NCI-H1694 (cell line): ENCODE measurements at places on chromosomes 16 and 17.

GRCh38 chr17:80920441-80920840 is 71.2 kb upstream of the CHMP6 start:
- no peak for DNase-seq

DNA sequence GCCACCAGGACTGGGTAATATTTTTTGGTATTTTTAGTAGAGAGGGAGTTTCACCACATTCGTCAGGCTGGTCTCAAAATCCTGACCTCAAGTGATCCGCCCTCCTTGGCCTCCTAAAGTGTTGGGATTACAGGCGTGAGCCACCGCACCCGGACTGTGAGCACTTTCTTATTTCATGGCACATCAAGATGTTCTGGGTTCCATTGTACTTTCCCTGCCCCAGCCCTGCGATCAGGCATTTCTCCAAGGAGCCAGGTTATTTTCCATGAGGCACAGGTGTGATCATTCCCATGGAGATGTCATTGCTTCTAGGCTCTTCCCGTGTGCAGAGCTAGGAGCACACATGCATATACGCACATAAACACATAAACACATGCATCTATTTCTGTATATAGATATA is 2.6 kb upstream of the ANKRD40CL start:
- DNase-seq = no peak

- DNase-seq = no peak
These were observed 94.3 kb downstream of the MAP2K6 start for GRCh38 chr17:69508814-69509213.

DNA sequence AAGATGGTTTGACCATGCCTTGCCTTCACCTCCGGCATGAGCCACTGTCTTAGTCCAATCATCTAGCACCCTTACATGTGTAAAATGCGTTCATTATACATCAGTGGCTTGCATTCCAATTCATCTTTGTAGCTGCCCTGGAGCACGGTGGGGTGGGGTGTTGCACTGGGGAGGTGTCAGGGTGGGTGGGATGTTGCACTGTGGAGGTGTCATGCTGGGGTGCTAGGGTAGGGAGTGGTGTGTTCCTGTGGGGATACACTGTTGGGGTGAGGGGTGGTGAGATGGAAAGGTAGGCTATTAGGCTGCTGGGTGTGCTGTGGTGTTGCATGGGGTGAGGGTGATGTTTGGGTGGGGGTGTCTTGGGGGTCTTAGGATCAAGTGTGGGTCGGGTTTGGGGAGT is 47.0 kb downstream of the NLRC5 start:
- DNase-seq = no peak

DNA sequence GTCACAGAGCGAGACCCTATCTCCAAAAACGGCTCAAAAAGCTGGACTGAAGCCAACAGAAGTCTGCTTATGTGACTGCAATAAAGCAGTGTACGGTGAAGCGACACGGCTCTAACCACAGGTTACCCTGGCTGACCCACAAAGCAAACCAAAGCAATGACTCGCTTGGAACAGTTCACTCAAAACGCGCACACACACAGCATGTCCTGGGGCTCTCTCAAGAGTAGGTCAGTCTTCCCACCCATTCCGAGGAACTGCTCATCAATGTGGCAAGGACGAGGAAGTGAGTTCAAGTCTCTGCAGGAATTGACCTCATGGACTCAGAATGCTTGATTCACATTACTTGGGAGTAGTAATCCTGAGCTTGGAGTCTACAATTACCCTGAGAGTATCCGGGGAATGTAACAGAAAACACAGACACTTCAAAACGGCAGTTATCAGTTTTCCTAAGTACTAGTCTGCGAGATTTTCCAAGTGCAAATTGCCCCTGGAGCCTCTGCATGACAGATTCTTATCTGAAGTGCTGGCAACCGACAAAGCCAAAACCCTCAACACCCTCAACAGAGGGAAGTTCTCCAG is 25.4 kb downstream of the PELP1 start:
- no peak for DNase-seq

DNA sequence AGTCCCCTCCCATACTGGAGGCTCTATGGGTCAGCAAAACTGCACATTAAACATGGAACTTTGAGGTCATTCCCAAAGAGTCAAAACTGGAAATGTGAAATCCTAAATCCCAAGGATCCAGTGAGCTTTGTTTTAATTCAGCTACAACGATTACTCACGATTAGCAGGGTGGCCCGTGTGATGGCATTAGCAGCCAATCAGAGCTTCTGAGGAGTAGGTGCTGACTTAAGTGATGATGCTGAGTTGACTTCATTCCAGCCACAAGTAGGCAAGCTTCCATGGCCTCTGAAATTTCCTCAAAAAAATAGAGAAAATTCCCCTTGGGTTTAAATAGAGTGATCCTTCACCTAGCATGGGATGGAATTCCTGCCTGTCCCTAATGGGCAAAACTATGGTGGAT is 28.1 kb upstream of the BEAN1 start:
- DNase-seq = no peak
